Stimulated activated CD8-positive, alpha-beta memory T cell treated with anti-CD3 and anti-CD28 coated beads, Interleukin-7, amount 100 ng/mL, for 24 hours (primary cell): ENCODE measurements at places on chromosomes 6 and 20.

DNA sequence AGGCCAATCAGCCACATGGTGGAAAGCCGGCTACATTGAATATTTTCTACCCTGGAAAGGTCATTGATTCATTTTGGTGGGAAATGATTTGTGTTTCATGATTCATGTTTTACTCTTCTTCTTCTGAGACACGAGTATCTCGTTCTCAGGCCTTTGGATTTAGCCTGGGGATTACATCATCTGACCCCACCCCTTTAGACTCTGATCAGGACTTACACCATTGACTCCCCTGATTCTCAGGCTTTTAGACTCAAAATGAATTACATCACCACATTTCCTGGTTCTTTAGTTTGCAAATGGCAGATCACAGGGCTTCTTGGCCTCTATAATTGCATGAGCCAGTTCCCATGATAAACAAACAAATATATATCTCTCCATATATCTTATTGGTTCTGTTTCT lies 228.8 kb downstream of the ADGRG6 start:
- DNase-seq = no peak

DNA sequence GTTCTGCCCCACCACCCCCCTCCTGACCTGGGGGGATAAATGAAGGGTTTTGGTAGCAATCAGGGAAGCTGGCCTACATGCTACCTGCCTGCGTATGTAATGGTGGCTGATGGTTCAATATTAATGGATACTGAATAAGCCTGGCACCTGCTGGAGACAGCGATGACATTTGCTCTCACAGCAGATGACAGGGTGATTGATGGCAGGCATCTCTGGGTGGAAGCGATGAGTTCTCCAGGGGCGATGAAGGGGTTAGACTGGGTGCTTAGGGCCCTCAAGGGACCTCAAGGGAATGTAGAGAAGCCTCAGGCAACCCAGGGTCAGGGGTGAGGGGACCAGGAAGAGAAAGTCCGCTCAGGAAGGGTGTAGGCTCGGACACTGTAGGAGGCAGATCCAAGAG lies 107.7 kb upstream of the MLN start:
- no peak for DNase-seq

GRCh38 chr20:11511821-11512220 lies 405.9 kb upstream of the BTBD3 start:
- DNase-seq = no peak

- DNase-seq = no peak
Observed at GRCh38 chr6:151387175-151387970, 4.0 kb downstream of the ZBTB2 start.

GRCh38 chr6:116022841-116023445 lies 37.7 kb downstream of the FRK start:
- no peak for DNase-seq

GRCh38 chr6:170134031-170134470 lies 156.8 kb downstream of the DLL1 start:
- no peak for DNase-seq

DNA sequence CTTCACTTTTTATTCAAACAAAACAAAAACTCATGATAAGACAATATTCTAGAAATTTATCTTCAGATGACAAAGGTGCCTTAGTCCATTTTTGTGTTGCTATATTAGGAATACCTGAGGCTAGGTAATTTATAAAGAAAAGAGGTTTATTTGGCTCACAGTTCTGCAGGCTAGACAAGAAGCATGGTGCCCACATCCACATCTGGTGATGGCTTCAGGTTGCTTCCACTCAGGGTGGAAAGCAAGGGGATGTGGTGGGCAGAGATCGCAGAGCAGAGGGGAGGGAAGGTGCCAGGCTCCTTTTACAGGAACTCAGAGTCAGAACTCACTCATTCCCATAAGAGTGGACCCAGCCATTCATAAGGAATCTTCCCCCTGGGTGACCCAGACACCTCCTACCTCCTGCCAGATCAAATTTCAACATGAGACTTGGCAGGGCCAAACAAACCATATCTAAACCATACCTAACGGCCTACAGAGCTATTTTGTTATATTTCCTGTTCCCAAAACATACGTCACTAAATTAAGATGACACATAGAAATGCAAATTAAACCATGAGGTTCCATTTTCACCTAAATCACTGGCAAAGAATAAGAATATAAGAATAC lies 26.4 kb downstream of the ABHD12 start:
- no peak for DNase-seq

DNA sequence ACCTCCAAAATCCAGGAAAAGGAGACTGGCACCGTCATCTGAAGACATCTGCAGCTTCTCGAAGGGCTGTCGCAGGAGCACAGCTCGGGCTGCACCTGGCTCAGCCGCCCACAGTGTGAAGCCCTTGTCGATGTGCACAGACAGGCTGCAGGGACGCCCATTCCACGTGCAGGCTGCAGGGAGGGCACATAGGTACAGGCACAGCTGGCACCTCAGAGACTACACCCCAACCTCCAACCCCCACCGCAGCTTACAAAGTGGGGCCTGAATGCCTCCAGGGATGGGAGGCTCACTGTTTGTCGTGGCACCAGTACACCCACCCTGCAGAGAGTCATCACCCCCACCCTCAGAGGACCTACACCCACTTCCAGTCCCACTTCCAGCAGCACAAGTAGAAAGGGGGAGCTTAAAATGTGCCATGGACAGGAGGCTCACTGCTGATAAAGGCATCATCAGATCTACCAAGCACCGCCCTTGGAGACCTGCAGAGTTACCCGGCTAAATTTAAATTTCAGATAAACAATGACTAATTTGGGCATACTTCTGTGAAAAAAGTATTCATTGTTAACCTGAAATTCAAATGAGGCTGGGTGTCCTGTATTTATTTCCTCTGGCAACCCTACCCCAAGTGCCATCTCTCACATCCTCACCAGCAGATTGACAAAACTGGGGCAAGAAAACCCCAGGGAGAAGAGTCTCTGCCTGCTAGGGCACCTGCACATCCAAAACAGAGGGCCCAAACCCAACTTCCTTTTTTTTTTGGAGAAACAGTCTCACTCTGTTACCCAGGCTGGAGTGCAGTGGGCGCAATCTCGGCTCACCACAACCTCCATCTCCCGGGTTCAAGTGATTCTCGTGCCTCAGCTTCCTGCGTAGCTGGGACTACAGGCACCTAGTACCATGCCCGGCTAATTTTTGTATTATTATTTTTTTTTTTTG lies 7.7 kb upstream of the CDK5RAP1 start:
- DNase-seq = no peak
